ENCODE measurements at places on chromosomes 7 and 10.

GRCh38 chr7:25894002-25894901 is 257.7 kb upstream of the NFE2L3 start:
- DNase-seq: no peak

GRCh38 chr10:61975391-61975932 is 74.0 kb downstream of the ARID5B start:
- DNase-seq: no peak

GRCh38 chr10:131127610-131128009 is 183.9 kb downstream of the TCERG1L start:
- DNase-seq: no peak

GRCh38 chr7:28389504-28390395 is 22.6 kb upstream of the CREB5 start:
- DNase-seq: no peak

GRCh38 chr7:116232350-116232749 is 22.0 kb downstream of the TES start:
- DNase-seq: no peak

DNA sequence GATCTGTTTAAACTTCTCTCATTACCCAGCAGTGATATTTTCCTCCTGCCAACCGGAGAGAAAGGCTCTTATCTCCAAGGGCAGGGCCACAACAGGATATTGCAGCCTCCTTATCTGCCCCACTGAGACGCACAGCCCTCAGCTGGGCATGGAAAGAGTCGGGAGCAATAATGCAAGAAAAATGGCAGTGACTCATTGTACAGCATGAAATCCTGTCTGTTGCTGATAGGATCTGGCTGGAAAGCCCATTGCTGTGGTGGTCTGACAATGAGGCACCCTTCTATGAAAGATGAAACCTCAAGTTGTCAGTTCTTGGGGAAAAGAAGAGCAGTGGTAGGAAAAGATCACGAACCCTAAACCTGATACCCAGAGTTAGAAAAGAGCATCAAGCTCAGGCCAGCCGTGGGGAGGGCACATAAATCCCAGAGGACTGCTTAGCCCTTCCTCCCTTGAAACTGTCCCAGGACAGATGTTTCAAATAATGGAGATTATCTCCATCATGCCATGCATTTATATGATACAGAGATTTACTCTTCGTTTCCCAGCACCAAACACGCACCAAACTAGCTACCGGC is 47.0 kb upstream of the FIGNL1 start:
- no peak for DNase-seq

GRCh38 chr10:12981570-12981969 is 19.9 kb downstream of the CCDC3 start:
- DNase-seq: no peak

DNA sequence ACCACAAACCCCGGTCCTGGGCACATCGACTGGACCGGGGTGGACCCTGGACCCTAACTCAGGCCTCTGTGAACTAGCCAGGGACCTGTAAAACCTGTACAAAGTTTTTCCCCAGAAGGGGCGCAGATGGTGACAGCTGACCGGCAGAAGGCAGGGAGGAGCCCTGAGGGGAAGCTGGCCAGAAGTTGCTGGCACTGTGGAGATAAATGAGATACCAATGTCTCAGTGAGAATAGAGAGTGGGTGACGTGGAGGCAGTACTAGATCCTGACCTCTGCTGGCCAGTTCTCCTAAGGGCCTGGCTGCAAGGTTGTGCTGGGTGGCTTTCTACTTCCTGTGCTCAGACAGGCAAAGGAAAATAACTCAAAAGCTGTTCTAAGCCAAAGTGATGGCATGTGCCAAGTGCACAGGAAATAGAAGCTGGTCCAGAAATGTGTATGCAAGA is 10.6 kb upstream of the TSPAN14 start:
- DNase-seq: no peak

DNA sequence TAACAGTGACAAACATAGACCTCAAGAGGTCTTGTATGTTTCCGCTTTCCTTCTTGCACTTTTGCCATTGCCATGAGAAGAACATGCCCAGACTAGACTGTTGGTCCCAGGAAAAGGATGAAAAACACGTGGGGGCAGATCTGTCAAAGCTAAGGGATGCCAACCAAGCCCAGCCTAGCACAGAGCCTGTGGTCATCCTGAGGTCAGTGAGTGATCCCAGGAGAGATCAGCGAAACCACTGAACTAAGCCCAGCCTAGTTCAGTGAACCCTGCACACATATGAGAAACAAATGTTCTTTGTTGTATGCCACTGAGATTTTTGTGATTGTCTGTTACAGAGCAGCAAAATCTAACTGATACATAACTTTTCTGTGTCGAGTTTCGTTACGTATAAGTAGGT is 718.8 kb downstream of the MAGI2 start:
- no peak for DNase-seq

DNA sequence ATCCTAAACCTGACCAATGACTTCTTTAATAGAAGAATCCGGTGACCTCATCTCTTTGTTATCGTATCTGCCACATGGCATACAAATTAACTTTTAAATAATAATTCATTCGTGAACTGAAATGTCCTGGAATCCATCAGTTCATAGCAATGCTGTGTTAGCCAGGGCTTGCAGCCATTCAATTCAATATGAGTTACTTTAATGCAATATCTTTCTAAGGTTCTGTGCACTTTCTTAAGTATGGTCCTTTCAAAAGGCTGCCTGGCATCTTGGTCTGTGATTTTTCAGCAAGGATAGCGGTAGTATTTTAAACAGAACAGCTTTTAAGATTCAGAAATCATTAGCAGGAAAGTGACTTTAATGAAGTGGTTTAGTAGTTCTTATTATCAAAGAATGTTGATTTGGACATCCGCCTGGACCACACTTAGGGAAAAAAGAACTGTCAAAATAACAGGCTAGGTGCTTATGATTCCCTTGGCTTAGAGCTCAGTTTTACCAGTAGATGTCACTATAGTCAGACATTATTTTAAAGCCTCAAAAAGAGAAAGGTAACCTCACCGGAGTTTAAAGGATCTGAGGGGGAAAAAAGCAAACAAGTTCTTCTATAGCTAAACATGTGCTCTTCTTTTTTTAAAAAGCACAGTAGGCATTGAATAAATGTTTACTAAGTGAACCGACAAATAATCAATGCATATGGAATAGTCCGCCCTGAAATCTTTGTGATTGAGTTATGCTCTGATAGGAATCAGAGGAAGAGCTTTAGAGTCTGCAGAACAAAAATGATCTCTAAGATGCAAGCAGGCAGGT is 22.7 kb downstream of the SLC35G1 start:
- DNase-seq: no peak

GRCh38 chr10:109895095-109895818 is 28.1 kb downstream of the XPNPEP1 start:
- no peak for DNase-seq

DNA sequence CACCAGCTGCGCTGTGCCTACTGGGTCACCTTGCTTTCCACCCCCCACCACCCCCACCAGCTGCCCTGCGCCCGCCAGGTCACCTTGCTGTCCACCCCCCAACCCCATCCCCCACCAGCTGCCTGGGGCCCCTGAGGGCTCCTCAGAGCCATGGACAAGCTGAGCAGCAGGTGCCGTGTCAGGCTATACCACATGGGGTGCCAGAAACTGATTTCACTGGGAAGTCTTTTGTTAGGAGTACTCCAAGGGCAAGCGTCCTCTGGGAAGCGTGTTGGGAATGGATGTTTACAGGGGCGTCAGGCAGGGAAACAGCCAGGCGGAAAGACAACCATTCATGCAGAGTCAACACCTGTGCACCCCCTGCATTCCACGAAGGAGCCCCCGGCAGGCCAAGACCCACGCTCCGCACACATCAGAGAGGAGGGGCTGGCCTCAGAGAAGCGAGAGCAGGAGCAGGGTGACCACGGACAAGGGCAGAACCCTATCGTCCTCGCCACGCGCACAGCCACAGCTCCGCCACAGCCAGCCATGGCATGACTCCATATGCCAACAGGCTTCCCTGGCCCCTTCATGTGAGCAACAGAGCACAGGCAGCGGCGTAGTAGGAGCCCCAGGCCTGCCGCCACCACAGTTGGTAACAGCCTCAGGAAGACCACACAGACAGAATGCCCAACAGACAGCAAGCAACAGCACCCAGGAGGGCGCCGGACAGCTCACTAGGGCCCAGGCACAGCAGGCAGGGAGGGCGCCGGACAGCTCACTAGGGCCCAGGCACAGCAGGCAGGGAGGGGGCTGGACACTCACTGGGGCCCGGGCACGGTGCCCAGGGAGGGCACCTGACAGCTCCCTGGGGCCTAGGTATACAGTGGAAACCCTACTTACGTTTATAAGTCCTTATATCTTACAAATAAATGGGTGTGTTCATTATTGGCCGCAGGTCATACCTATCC is 180.8 kb downstream of the MAD1L1 start:
- no peak for DNase-seq

- DNase-seq: no peak
Observed at GRCh38 chr7:13904689-13905088, 84.8 kb downstream of the ETV1 start.

DNA sequence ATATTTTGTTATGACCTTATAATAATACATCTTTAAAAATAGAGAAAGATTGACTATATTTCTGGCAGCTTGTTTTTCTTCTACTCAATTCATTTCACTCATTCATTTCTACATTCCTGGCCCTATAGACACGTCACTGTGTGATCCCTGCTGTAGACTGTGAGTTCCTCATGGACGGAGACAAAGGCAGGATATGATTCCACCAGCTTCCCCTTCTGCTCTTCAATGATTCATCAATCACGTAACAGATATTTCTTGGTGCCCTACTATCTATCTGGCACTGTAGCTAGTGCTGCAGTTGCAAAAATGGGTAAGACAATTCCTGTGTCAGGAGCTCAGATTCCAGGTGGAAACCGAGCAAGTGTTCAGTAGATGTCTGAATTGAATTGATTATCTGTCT is 415.0 kb downstream of the SFMBT2 start:
- DNase-seq: no peak

DNA sequence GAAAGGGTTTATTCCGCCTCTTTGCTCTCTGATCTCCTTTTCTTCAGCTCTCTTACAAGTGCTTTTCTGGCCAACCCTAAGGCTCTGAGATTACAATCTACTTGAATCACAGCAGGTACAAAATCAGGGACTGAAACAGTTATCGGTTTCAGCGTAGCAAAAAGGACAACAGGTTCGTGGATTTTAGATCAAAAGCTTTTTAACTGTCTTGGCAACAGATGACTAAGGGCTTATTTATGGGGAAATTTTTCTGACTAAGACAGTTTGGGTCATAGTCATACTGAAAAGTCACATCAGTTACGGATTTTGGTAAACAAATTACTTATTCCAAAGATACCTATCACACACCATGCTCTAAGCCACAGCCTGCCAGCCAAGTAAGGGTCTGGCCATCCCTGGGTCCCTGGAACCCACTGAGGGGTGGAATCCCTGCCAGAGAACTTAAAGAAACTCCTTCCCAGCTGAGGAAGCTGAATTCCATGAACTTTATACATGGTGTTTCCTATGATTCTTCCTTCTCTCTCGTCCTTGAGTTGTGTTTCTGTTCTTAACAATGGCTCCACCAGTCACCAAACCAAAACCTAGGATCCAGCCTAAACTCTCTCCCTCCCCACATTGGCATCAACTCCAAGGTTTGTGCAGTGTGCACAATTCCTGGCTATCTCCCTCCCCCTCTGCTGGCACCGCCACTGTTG is 169.3 kb downstream of the FAM107B start:
- no peak for DNase-seq

- DNase-seq: no peak
Observed at GRCh38 chr7:127881564-127881963, 149.7 kb downstream of the LRRC4 start.

GRCh38 chr10:1635340-1635739 is 102.0 kb downstream of the ADARB2 start:
- no peak for DNase-seq

All from effector memory CD4-positive, alpha-beta T cell (primary cell).